ENCODE measurements at places on chromosomes 7 and 10. TPM values are rescaled to one million over a fixed set of nuclear protein-coding genes. Genes with fewer than 3 reads are reported as not detected.

DNA sequence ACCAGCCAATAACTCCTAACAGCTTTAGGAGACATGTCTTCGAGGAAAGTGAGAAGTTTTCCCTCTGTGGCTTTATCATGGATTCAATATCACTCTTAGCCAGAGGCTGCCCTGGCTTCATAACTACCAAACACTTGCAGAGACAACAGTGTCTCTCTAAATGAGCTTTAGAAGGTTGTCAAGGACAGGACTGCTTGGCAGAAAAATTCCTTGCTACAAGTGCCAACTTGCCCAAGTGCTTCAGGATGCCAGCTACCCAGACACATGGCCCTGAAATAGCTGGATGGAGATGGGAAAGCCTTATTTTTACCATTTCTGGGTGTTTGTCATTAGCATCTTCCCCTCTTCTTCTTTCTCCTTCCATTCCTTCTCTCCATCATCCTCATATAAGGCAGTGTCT is 137.1 kb upstream of the MDFIC start:
- DNase-seq = no peak

DNA sequence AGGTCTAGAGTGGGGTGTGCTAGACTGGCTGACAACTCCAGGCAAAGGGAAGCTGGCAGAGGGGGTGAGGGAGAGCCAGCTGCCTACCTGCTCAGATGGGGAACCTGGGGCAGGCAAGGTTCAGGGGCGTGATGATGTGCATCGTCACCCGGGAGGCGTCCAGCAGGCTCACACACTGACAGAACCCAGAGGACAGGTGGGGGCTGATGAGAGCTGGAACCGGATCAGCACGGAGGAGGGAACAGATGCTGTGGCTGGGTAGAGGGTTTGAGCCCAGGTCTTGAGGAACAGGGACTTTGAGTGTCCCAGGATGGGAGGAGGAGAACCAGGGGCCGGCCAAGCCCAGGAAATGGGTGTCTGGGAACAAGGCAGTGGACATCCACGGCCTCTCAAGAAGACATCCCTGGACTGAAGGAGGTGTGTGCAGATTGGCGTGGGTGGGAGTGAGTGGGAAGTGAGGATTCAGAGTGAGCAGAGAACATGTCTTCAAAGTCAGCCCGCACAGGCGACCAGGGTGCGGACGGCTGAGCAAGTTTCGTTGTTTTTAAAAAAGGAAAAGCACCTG is 3.9 kb downstream of the RASGEF1A start:
- DNase-seq = no peak

DNA sequence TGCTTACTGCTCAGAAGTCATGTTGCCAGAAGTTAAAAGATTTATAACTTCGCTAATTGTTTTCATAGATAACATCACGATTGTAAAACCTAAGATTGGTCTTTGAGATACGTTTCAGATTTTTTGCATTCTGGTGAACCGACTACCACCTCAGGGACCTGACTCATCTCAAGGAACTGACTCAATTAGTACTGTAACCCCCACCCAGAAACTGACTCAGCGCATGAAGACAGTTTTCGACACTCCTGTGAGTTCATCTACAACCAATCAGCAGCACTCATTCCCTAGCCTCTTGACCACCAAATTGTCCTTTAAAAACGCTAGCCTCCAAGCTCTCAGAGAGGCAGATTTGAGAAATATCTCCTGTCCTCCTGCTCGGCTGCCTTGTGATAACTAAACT is 72.3 kb downstream of the ELMO1 start:
- no peak for DNase-seq

- DNase-seq = no peak
Measured at GRCh38 chr7:15012135-15012534, 109.6 kb upstream of the DGKB start.

DNA sequence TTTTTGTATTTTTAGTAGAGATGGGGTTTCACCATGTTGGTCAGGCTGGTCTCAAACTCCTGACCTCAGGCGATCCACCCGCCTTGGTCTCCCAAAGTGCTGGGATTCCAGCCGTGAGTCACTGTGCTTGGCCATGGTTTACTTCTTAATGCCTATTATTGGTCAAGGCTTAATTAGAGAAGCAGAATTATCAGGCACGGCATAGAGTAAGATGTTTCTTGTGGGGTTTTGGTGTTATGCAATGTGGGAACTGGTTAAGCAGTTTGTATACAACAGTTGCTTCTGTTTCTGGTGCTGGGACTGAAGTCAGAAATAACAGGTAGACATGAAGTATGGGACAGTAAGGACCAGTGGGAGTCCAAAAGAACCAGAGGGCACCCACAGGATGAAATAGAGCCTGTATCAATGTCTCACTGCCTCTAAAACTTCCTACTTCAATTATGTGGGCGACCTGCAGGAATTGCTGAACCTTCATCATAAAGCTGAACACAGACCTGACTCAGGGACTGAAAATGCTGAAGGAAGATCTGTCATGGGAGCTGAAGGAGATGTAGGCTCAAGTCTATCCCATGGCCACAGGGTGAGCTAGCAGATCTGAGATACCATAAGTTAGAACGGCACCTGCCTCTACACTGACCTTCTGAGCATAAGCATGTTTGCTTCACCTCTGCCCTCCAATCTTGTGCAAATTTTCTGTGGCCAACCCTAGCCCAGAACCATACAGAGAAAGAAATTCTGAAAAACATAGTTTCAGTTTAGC is 38.3 kb upstream of the VCL start:
- no peak for DNase-seq

The C1QL3 gene
- not detected for total RNA-seq

Data from left ventricle myocardium superior (tissue), 1 donor.